Activated T-cell treated with anti-CD3 and anti-CD28 coated beads for 1 hour (primary cell): ENCODE measurements at places on chromosomes 13 and 19.

GRCh38 chr13:43235028-43235427, 211.6 kb downstream of the DNAJC15 start:
- no peak for DNase-seq

DNA sequence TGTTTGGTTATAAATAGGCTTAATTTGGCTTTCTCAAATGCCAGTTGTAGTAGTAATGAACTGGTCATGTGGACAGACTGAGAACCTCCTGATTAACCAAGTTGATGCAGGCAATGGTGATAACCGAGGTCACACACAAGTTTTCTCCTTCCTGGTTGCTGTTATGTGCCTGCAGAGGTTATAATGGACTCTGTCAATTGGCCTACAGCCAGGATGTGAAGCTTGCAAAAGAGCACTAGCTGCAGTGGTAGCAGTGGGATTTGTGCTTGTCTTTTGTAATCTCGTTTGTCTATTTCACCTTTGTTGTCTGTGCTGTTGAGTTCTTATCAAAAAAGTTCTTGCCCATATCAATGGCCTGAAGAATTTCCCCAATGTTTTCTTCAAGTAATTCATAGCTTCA, 20.6 kb downstream of the OR10H3 start:
- no peak for DNase-seq

DNA sequence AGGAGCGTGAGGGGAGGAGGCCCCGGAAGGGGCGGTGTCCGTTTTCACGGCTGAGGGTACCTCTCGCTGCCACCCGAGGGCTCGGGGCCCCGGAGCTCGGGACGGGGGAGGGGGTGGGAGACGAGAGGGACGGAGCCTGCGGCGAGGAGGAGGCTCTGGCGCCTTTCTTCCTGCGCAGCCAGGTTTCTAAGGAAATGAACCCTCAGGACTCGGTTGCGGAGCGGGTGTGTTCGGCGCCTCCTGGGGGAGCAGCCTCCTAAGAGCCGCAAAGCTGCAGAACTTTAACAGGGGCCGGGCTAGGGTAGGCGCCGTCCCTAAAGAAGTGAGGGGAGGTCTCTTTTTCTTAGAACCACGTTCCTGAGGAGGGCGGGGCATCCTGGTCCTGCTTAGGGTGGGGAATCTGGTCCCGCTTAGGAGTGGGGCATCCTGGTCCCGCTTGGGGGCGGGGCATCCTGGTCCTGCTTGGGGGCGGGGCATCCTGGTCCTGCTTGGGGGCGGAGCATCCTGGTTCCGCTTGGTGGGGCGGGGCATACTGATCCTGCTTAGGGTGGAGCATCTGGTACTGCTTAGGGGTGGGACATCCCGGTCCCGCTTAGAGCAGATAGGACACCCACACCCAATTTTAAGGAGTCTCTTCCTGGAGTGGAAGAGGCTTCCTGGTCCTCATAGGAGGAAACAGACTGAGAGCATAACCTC, 6.2 kb downstream of the SYT5 start:
- no peak for DNase-seq

- DNase-seq, result no peak
Observed at GRCh38 chr19:38455031-38455430, 21.5 kb downstream of the RYR1 start.

GRCh38 chr13:73656863-73657262, 477.3 kb downstream of the KLF12 start:
- DNase-seq, result no peak

DNA sequence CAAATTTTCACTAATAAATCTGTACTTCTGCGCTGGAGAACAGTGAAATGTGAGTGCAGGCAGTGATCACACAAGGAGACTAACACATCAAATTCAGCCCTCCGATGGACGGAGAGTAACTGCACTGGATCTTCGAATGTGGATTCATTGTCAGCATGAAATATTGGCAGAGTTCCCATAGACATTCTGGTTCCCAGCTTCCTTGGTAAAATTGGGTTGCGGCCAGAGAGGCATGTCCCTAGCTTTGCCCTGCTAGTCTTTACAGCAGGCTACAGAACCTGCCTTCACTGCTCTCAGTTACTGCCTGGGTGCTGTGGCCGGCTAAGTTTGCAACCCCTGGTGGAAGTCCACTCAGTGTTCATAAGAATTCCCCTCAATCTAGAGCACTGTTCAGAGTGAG, 32.3 kb upstream of the UQCRFS1 start:
- no peak for DNase-seq

DNA sequence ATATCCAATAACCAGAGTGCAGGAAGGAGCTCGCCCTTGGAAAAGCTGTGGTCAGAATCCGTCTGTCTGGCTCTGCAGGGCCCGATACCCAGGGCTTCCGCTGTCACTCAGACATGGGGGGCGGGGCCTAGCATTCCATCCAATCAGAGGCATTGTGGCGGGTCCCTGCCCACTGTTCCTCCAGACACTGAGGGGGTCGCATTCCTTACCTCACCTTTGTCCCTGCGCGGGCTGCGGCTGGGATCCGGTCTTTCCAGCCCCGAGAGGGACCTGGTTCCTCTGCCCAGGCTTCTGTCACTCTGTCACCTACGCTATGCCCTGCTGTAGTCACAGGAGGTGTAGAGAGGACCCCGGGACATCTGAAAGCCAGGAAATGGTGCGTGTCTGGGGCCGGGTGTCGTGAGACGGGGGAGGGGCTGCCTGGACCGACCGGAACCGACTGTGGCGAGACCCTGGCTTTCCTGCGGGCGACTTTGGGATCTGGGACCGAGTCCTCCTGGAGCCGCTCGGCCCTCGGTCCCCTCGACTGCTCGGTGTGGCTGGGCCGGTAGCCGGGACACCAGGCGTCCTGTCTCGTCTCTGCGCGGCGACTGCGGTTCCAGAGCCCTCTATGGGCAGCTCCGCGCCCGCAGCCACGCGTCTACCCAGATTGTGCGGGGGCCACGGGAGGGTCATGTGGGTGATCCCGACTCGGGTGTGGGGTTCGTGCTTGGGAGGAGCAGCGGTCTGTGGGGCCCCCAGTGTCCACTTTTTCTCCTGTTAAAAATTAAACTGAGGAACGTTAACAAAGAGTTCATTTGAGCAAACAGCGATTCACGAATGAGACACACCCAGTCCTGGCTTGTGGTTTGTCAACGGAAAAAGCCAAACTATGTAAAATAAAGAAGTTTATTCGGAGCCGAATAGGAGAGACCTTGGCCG, at the start of gene ZNF69:
ZNF69 (plus strand) TSS at position 172 of the 921 bp plus-strand sequence; CDS start at position 314, 142 bp downstream.
- DNase-seq, result peak; percentile 55

- no peak for DNase-seq
Observed at GRCh38 chr19:19209372-19209771, 2.4 kb upstream of the NCAN start.

DNA sequence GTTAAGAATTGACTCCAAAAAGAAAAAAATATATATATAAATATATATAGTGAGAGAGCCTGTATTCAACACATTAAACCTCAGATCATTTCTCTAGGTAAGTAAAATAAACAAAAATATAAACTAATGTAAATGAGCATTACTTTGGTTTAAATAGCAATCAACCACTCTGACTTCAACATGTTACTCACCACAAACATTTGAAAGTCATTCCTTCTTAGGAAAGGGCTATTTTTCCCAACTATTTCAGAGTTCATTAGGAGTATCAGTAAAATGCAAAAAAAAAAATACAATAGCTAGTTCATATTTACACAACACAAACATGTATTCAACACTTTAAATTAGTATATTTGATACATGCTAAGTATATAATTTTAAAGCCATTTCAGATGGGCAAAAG, 40.5 kb downstream of the KLF12 start:
- DNase-seq, result no peak

DNA sequence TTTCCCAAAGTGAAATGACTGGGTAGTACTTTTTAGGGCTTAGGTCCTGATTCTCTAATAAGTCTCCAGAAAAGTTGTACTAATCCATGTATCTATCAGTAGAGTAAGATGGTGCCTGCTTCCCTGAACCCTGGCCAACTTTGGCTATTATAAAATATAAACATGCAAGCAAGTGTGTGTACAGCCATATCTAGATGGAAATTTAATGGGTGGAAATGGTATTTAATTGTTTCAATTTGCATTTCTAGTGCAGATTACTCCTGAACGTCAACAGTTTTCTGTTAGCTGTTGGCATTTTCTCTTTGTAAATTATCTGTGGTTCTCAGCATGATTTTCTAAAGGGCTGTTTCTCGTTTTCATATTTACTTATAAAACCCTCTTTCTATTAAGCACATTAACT, 187.1 kb upstream of the RNF113B start:
- DNase-seq, result no peak

DNA sequence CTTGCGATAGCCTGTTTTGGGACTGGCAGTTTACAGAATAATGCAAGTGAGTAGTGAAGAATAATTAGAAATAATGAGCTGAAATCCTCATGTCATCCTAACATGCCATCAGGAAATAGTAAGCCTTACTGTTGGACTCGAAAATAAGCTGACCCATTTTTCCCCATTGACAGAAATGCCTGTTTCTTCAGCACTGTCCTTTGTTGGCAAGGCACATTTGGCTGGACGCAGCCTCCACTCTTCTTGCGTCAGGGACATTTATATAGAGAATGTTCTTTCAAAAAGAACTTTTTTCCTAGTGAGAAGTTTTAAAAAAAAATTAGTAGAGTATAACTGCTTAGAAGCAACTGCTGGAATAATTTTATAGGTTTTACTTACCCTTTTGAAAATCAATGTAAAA, 47.1 kb downstream of the ARHGAP35 start:
- DNase-seq, result no peak

- DNase-seq, result no peak
Observed at GRCh38 chr19:35120898-35121297, 5.3 kb downstream of the FXYD3 start.

DNA sequence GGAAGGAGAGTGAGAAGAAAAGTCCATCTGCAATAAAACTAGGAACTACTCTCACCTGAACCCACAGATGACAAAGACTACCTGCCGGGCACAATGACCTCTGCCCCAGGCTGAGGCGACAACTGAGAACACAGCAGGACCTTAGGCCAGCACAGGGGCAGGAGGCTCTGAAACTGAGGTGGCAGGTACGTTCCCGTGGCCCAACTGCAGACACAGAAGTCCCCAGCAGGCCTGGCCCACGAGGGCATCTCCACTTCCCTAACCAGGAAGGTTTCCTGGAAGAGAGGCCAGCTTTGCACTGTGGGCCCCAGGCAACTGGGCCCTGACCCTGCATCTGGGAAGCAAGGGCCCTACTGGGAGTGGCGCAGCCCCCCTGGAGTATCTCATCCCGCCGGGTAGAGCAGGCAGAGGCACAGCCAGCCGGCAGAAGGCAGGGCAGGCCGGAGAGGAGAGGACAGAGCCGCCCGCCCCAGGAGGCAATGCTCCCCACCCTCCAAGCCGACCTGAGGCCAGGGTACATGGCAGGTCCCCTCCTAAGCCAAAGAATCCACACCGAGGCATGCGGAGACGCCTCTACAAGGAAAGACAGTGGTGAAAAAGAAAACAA, 32.7 kb downstream of the STK24 start:
- DNase-seq, result no peak

DNA sequence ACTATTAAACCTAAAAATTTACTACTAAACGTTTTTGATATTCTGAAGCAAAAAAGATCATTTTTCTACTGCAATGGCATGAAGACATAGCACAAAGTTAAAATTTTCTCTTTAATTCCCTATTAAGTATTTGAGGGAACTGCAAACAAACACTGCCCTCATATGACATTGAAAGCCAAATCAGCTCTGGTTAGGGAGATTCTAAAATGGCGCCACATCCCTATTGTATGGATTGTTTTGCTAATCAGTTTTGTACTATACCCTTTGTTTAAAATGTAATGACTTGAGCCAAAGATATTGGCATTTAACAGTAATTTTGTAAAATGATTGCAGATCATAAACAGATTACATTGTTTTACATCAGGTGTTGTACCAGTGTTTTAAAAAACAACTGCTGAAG, 65.8 kb downstream of the FLT1 start:
- DNase-seq, result no peak

DNA sequence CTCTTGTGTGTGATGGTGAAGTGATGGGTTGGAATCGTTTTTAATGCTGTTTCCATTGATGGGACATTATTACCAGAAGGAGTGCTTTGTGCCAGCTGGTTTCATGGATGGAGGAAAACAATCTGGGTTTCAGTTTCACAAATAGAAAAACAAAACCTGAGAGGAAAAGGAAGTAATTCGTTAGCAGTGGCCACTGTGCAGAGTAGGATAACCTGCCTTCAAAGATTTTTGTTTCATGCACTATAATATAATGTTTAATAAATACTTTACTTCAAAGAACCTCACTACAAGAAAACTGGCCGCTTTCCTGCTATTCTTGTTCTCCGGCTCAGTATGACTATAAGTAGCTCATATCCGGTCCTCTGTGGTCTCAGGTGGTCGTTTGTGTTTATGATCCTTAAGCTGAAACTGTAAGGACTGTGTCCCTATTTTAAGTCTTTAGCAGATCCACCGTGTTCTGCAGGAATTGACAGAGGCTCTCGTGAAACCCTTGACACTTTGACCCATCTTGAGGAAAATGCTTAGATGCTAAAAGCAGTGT, 104.7 kb downstream of the GGACT start:
- no peak for DNase-seq

GRCh38 chr13:39811051-39811450, 155.6 kb downstream of the COG6 start:
- DNase-seq, result no peak

DNA sequence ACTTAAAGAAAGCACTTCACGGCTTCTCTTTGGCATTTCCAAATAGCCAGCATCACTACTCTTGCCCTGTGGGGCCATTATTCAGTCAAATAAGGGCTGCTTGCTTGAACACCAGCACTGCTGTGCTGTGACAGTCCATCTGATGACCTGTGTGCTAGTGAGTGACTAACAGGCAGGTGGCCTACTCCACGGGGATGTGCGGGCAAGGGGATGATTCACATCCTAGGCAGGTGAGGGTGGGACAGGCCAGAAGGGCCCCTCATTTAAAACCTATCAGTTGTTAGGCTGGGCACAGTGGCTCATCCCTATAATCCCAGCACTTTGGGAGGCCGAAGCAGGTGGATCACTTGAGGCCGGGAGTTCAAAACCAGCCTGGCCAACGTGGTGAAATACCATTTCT, 8.2 kb downstream of the CCNE1 start:
- DNase-seq, result no peak

DNA sequence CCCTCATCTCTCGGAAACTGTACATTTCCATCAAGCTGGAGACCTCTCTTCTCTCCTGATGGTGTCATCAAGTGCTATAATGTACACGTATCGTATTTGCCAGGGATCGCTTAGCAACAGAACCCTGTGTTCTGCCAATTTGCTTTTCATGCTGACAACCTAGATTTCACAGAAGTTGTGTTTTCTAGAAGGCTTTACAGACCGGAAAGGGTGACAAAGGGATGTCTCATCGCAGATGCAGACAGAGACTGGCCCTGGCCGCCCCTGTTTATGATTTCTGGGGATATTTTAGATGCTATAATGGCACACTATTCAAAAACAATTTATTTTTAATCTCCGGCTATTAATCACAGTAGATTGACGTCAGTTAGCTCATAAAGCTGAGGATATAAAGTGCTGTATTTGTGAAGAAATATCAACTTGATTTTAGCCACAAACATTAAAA, 291.4 kb downstream of the IRS2 start:
- no peak for DNase-seq

- DNase-seq, result no peak
Observed at GRCh38 chr19:30046522-30046921, 104.5 kb downstream of the URI1 start.

- DNase-seq, result no peak
Observed at GRCh38 chr13:23175920-23176319, 4.9 kb upstream of the SGCG start.
